IPS DF 6.9 (cell line): ENCODE measurements at places on chromosomes 6 and 20.

DNA sequence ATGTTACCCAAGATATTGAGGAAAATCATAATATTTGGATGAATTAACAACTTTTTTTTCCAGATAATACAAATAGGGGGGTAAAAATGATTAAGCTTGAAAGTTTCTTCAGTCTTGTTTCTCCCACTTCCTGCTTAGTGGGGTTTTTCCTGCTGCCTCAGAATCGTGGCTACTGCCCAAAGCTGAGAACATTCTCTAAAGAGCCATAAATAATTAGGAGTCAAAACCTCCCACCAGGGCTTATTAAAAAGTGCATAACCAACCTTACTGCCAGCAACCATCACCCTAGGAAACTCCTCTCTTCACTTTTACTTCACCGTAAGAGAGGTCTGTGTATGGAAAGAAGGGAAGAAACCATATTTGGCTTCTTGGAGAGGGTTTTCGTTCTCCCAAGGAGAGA lies 9.0 kb upstream of the LCA5 start:
- no peak for DNase-seq

GRCh38 chr6:72703093-72703492 lies 81.2 kb downstream of the KCNQ5 start:
- DNase-seq: no peak

DNA sequence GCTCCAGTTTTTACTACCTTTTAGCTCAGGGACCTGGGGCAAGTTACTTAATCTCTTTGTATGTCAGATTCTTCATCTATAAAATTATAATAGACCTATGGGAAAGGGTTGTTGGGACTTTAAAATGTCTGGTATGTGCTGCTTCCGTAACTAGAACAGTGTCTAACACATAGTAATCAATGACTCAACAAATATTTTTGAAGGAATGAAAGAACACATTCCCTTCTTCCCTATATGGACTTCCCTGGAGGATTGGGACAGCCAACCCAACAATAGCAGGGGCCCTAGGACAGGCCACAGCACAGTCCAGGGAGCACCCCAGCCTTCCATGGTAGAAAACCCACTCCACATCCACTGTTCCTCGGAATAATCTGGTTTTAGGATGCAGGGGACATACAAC lies 50.7 kb upstream of the TPD52L1 start:
- DNase-seq: no peak

GRCh38 chr20:61571916-61572711 lies 320.1 kb downstream of the CDH4 start:
- DNase-seq: no peak

DNA sequence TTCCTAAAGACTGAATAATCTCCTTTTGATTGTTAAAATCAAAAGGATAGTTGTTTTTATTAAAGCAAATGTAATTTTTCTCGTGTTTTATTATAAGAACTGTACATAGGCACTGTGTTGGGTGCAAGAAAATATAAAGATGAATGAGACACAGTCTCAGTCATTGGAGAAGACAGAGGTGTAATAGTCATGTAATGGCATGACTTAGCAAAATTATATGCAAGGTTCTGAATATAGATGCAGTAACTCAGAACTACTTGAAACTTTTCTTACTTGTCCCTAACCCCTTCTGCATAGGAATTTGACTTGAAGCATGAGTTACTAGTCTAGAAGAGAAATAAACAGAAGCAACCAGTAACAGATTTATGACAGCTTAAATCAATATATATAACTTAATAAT lies 14.9 kb downstream of the WTAP start:
- no peak for DNase-seq

- no peak for DNase-seq
These were observed 38.9 kb downstream of the SMAP1 start for GRCh38 chr6:70706491-70707123.

DNA sequence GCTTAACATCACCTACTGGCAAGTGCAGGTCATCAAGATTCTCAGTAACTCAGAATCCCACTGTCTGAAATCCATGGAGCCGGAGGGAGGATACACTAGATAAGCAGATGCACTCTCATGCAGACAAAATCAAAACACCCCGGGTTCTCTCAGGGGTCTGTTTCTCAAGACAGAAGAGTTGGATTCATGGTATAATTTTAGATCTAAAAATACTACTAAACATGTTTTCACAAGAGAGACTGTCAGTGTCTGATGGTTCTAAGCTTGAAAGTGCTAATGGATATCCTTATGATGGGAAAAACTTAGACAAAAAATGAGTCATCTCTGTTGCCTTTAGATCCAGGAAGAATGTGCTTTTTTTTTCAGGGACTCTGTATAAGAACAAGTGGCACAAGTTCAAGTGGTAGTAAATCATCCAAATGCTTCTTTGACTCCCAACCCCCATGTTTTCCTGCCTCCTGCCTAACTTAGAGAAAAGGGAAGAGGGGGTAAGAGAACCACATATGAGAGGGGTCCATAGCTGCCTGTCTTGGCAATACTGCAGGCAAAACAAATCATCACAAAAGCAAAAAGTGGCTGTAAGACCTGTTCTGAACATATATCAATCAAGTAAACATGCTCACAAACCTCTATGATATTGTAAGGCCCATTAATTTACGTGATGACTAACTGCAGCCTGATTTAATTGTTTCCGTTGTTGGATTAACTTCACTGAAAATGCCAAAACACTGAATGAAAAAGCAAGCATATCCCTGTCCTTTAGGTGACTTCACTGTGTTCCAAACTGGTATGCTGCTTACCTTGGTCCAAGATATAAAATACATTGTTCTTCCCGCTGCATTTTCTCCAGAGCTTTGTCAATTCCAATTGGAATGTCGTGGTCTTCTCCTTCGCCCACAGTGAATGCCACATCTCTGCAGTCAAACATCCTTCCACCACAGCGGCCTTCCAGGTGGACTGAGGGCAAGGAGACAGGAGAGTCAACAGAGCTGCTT lies 84.0 kb upstream of the TULP1 start:
- no peak for DNase-seq

GRCh38 chr6:7087066-7087465 lies 20.7 kb upstream of the RREB1 start:
- no peak for DNase-seq

DNA sequence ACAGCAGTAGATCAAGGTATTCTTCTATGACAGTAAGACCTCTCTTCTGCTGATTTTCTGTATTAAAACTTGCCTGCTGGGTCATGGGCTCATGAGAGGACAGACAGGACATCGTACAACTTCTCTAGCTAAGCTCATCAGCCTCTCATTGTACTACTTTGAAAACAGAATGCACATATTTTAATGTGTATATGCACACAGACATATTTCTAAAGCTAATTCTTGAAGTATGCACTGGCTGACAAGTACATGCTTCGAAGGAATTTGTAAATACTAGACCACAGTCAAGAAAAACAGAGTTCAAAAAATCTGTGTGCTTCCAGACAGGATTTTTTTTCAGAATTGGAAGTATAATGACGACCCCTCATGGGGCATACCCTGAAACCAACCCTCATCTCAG lies 81.7 kb upstream of the CD83 start:
- DNase-seq: no peak

DNA sequence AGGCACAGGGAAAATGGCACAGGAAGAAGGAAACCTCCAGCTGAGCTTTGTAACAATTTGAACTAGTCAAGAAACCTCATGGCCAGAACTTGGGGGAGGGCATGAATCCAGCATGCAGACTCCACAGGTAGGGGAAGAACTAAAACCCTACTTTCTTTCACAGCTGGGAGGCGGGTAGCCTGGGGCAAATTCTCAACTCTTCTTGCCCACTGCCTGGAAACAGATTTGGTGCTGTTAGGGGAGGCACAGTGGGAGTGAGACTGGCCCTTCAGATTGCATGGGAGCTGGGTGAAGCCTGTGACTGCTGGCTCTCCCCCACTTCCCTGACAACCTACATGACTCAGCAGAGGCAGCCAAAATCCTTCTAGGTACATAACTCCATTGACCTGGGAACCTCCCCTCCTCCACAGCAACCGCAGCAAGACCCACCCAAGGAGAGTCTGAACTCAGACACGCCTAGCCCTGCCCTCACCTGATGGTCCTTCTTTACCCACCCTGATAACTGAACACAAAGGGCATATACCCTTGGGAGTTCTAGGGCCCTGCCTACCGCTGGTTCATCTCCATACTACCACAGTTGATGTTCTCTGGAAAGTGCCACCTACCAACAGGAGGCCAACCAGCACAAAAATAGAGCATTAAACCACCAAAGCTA lies 37.2 kb upstream of the TRIM27 start:
- DNase-seq: no peak

DNA sequence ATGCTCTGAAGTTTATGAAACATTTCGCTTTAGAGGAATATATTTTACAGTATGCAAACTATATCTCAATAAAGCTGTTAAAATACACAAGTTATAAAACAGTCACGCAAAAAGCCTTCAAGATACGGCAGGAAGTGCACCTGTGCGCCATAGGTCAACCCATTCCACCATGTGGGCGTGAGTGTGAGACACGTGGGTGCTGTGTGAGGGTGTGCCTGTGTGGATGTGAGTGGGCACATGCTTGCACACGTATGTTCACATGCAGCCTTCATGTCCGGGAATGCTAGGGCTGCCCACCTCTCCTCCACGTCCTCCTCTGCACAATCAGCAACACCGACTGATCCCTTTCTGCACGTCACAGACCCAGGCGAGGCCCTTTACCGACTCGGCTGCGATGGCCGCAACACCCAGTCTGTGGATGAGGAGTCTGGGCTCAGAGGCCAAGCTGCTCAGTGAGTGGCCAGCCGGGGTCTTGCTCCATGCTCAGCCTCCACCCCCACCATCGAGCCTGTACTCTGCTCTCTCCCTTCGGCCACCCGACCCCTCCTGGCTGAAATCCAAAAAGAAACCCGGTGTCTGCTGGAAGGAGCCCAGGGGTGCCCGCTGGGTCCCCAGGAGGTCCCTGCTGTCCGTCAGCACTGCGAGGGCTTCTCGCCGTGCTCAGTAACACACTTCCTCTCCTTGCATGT lies 3.0 kb upstream of the FRMD1 start:
- no peak for DNase-seq
